ENCODE measurements at places on chromosomes 11 and 22.
A peak's percentile ranks its signal among the peaks of the same experiment; 100 is the strongest.

- peak; percentile 44 for DNase-seq
Measured at GRCh38 chr11:72235351-72236057, 8.5 kb downstream of the PHOX2A start.

GRCh38 chr11:102322560-102322959, 5.3 kb downstream of the BIRC3 start:
- DNase-seq = no peak

- DNase-seq = peak; percentile 40
Measured at GRCh38 chr22:49693416-49693815, 134.3 kb downstream of the BRD1 start.

DNA sequence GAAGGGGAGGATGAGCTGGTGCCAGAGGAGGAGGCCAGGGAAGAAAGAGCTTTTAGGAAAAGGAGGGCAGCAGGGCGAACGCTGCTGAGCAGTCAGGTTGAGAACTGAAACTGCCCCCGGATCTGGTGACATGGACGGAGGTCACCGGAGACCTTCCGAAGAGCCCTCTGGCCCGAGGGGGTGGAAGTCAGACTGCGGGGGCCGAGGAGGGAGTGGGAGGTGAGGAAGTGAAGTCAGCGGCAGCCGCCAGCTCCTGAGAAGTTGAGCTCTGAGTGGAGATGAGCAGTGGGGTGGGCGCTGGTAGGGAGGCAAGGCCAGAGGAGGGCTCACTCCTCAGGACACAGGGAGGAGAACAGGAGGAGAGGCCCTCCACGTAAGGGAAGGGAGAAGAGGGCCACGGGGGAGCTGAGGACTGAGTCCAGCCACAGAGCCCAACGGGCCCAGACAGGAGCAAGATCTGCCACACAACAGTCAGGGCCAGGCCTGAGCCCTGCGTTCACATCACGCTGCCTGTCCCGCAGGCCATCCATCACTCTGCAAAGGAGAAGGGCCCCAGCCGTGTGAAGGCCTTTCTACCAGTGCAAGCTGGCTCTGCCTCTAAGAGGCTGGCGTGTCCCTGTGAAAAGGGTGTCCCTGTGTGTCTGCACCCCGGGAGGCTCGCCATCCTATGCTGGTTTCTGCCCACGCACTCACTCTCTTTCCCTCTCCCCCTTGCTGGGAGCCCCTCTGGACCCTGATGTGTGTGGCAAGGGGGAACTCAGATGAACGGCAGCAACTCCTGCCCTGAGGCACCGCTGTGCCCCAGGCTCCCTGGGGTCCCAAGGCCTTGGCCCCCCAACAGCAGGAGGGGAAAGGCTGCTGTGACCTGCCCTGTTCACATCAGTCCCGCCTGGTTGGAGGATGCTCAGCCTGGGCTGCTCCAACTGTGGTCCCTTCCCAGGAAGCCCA, 19.0 kb upstream of the LRRC32 start:
- DNase-seq = no peak

GRCh38 chr11:132314911-132315455, 944.6 kb downstream of the NTM start:
- no peak for DNase-seq

DNA sequence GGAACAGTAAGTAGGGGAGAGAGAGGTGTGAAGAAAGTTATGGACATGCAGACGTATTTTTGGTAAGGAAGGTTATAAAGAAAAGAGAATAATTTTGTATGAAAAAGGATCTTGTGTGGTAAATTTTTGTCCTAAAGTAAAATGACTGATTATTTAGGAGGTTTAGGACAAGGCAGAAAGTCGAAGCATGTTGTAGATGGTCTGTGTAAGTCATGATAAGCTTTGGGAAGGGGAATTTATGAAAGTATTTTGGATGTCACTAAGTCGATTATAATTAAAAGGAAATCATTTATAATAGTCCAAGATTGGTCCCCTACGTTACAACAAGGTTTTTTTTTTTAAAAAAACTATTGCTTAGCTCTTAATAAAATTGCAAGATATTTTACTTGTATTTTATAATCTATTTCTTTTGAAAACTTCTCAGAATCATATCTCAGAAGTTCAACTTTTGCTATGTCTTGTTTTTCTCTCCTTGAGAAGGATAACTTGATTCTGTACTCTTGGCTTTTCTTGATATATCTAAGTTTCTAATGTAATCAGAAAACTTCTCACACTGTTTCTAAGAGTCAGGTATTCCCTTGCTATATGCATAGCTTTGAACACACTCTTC, 10.9 kb upstream of the CABP2 start:
- no peak for DNase-seq

DNA sequence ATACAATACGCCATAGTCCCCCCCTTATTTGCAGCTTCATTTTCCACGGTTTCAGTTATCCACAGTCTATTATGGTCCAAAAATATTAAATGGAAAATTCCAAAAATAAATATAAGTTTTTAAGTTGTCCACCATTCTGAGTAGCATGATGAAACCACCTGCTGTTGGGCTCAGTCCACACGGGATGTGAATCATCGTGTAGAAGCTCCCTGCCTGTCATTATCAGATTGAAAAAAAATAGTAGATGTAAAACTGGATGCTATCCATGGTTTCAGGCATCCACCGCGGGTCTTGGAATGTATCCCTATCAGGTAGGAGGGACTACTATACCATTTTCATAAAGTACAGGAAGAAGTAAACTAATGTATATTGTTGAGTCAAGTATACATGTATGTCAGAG, 127.4 kb downstream of the TTC17 start:
- DNase-seq = no peak

GRCh38 chr11:93715797-93716396, 25.4 kb downstream of the TAF1D start:
- no peak for DNase-seq

GRCh38 chr22:36470994-36471331, 10.5 kb downstream of the TXN2 start:
- no peak for DNase-seq

GRCh38 chr11:45336136-45336535, 50.0 kb upstream of the SYT13 start:
- DNase-seq = no peak

- no peak for DNase-seq
Measured at GRCh38 chr11:120465921-120466534, 45.5 kb upstream of the GRIK4 start.

GRCh38 chr11:95157824-95158223, 68.2 kb downstream of the ENDOD1 start:
- no peak for DNase-seq

- no peak for DNase-seq
Measured at GRCh38 chr11:86696451-86696850, 24.0 kb upstream of the ME3 start.

DNA sequence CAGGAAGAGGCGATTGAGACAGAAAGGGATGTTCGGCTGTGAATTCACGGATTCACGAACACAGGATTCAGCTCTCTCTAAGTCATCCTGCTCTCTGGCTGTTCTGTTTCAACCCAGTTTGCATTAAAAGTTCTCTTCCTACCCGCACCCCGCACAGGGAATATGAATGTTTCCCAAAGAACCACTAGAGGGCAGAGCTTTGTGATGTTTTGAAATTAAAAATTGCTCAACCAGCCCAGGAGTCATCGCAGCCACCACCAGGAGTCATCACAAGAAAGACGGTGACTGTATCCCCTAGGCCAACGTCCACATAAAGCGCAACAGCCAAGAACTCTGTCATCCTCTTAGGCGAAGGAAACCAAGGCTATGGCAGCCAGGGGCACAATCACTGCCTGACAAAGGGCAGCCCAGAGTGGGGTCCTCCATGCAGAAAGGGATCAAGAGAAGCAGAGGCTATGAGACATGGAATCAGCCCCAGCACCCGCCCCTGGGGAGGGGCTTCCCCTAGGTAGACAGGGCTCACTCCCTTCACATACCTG, 122.4 kb downstream of the WT1 start:
- DNase-seq = peak; percentile 59

- no peak for DNase-seq
Measured at GRCh38 chr11:114664641-114665040, 13.7 kb upstream of the NXPE2 start.

DNA sequence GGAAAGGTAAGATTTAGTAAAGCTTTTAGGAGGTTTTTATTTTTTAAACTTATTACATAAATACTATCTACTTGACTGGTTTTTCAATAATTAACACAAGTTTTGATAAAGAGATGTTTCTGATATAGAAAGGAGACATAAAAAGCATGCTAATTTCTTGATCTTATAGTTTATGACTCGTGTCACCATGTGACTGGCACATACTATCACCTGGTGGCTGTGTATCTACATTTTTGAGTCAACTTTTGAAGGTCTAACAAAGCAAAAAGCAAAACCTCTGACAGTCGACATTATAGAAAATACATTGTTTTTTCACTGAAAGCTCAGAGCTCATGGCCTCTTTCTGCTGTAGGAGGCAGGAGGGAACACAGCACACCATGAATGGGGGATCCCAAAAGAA, 810 bp downstream of the ACRV1 start:
- no peak for DNase-seq

DNA sequence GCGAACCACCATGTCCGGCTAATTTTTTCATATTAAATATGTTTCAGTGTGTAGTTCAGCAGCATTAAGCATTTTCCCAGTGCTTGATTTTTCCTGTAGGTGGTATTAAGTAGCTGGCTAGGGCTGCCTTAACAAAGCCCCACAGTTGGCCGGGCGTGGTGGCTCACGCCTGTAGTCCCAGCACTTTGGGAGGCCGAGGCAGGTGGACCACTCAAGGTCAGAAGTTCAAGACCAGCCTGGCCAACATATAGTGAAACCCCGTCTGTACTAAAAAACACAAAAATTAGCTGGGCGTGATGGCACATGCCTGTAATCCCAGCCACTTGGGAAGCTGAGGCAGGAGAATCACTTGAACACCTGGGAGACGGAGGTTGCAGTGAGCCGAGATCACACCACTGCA, 33.5 kb upstream of the TOLLIP start:
- peak; percentile 40 for DNase-seq

- no peak for DNase-seq
Measured at GRCh38 chr22:24424901-24425775, 2.3 kb upstream of the ADORA2A start.

DNA sequence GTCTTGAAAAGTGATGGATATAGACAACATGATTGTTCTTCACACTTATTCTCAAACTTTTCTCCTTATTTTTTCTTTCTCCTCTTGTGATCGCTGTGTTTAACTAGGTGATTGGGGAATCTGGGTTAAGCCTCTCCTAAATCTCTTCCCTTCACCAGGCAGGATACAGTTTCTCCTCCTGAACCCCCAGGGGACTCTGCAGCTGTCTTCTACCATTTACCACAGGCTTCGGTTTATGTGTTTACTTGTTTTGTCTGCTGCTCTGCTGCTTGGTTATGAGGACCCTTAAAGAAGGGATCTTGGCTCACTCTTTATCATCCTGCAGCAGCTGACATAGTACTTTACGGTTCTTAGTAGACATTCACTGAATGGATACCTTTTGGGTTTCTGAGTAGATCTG, 124.2 kb downstream of the NCAM1 start:
- no peak for DNase-seq

GRCh38 chr11:113504586-113504985, 29.4 kb upstream of the DRD2 start:
- no peak for DNase-seq

DNA sequence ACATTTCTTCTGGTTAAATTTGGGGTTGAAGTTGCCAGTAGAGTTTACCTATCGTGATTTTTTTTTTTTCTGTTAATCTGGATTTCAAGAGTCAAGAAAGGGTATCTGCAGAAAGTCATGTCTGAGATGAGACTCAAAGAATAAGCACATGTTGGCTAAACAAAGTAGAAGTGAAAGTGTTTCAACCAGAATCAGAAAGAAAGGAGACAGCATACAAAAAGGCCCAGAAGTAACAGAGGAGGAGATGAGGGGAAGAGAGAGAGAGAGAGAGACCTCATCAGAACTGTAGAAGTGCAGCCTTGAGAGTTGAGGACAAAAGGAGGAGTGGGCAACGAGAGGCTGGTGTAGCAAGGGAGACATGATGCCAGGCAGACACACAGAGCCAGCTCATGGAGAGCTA, 54.9 kb downstream of the SVIP start:
- DNase-seq = no peak

- DNase-seq = no peak
Measured at GRCh38 chr22:44127356-44127755, 53.4 kb upstream of the PARVG start.

DNA sequence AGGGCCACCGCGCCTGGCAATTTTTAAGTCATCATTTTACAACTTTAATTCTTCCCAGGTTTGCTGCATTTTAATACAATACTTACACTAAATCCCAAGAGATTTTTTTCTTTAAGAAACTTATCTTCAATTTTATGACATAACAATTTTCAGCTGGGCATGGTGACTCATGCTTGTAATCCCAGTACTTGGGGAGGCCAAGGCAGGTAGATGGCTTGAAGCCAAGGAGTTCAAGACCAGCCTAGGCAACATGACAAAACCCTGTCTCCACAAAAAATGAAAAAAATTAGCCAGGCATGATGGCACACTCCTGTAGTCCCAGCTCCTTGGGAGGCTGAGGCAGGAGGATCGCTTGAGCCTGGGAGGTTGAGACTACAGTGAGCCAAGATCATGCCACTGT, 38.8 kb downstream of the CLDN25 start:
- no peak for DNase-seq

DNA sequence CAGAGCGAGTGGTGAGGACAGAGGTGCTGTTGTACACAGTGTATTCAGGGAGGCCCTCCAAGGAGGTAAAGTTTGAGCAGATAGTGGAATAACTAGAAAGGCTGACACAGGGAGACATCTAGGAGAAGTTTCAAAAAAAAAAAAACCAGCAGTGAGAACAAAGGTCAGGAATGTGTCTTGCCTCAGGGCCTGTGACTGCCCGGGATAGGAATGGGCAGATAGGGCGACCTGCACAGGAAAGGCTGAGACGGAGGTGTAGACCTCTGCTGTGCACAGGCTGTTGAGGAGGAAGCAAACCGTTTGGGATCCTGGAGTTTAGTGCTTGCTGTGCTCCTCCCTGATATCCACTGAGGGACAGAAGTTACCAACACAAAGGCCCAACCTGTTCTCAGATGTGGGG, 406.5 kb upstream of the B3GAT1 start:
- no peak for DNase-seq

GRCh38 chr11:12376259-12377081, 901 bp upstream of the PARVA start:
- DNase-seq = no peak

GRCh38 chr11:108199446-108200321, 22.8 kb downstream of the NPAT start:
- DNase-seq = peak; percentile 75

GRCh38 chr22:22200569-22201184, 43.9 kb upstream of the VPREB1 start:
- no peak for DNase-seq

GRCh38 chr11:18699848-18700261, 1.3 kb downstream of the TMEM86A start:
- DNase-seq = no peak

Data from activated CD8-positive, alpha-beta memory T cell treated with anti-CD3 and anti-CD28 coated beads, Interleukin-2, amount 50 U/mL, for 48 hours (primary cell).